CD4-positive, alpha-beta T cell treated with Interleukin-17A for 1 hour (primary cell): ENCODE measurements at places on chromosomes 3 and 15.

DNA sequence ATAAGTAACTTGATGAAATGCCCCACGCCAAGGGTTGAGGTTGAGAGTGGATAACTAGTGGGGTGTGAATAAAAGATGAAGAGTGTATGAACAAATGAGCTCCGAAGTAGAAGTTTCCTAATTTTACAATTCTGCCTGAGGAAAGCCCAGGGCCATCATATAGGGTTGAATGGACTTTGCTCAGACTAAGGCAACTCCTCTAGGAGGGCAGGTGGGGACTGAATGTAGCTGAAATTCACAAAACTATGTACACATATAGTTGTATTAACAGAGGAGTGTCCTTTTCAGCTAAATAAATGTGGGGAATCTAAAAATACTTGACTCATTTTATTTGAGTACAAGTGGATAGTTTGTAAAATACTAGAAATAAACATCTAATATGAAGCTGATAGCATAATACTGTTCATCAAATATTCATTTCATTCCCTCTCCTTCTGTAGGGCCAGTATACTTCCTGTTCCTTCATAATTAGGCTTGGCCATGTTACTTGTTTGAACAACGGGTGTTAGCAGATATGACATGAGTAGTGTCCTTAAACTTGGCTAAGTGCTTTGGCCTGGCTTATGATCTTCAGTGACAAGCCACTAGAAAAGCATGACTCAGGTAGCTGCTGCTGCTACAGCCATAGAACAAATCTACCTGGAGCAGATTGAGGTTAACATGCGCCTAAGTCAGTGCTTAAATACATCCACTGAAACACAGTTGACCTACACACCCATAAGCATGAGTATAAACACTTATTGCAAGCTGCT, 26.5 kb downstream of the PLSCR1 start:
- DNase-seq = no peak

DNA sequence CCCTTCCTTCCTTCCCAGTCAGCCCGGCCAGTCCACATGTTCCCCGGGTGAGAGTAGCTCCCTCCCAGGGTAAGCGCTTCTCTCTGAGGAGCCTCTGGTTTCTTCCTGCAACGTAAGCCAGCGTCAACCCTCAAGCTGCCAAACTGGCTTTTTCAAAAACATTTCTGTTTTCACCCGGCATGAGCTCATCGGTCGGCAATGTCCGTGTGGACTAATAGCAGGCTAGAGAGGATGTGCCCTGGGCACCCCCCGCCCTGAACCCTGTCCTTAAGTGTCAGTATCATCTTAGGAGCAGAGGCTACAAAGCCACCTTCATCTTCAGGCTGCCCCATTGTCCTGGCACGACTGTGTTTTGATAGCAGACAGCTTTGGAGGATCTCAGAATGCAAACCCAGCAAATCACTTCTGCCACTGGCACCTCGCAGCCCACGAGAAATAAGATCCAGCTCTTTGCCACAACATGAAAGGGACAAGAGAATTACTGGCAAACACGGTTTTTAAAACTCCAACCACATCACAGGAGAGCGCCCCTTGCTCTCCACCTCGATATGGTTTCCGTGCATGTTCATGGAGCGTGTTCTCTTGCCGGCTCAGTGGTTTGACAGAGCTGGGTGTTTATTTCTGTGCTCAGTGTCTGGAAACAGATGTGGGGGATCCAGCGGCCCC, 9.9 kb downstream of the ALDH1A3 start:
- no peak for DNase-seq

DNA sequence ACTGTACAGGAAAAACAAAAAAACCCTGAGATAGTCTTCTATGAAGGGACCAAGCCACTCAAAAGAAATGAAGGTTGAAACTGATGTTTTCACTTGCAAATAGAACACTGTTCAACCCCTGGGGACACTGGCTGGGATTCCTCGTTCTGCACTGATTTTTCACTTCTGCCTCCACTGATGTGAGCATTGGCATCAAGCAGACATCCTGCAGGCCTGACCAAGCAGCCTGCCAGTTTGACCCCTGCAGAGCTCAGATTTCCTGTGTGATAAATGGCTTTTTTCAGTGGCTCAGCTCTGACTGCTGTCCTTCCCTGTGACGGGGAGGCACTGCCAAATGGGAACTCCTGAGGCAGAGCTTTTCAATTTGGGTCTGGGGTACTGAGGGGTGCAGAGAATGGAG, 50.0 kb downstream of the RASGRP1 start:
- DNase-seq = no peak

DNA sequence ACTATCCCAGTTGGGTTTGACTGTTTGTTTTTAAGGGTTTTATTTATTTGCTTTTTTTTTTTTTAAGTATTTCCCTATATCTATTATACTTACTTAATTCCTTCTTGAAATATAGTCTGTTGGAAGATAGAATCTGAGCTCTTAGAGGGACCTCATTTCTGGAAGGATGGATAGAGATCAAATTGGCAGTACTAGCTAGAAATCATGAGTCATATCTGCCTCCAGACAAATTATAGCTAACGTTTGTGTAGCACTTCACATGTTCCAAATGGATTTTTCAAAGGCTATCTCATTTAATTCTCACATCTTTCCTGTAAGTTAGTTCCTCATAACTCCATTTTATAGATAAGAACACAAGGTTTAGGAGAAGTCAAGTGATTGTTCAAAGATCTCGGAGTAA, 384.7 kb downstream of the ZIC1 start:
- no peak for DNase-seq

GRCh38 chr3:163838769-163839168, 1239.5 kb downstream of the SI start:
- no peak for DNase-seq

GRCh38 chr15:59680346-59680745, 8.8 kb downstream of the BNIP2 start:
- no peak for DNase-seq

- DNase-seq = no peak
Measured at GRCh38 chr3:73827725-73828211, 203.0 kb upstream of the PDZRN3 start.

GRCh38 chr15:70505411-70505919, 257.9 kb downstream of the UACA start:
- DNase-seq = no peak

- DNase-seq = peak; percentile 13
Measured at GRCh38 chr15:58771621-58772250, 634 bp downstream of the MINDY2 start.

- DNase-seq = no peak
Measured at GRCh38 chr3:168645180-168645579, 549.5 kb upstream of the GOLIM4 start.

DNA sequence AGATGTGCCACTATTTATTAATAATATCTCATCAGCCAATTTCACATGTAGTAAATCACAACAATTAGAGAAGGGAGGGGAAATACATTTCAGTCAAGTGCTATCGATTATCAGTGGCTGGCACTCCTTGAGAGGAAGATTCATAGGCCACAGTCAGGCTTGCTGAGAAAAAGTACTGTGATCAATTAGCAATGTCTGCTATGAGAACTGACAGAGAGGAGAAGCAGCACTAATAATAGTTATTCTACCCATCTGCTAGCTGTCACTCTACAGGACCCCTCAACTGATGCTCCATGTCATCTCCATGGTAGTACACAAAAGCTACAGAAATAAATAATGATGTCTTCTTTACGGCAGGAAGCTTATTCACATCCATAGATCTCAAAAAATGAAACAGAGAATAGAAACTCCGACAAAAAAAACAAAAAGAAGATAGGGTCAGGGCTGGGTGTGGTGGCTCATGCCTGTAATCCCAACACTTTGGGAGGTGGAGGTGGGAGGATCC, 351.3 kb downstream of the FOXP1 start:
- DNase-seq = no peak

DNA sequence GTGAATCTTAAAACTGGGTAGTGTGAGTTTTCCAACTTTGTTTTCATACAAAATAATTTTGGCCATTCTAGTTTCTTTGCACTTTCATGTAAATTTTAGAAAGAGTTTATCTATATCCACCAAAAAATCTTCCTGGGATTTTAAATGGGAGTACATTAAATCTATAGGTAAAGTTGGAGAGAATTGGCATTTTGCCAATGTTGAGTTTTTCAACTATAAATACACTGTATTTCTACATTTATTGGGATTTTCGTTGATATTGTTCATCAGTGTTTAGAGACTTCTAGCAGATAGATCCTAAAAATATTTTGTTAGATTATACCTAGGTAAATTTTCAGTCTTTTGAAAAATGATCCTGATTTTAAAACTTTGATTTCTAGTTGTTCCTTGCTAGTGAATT, 83.1 kb upstream of the CCDC54 start:
- no peak for DNase-seq

- no peak for DNase-seq
Measured at GRCh38 chr3:58116985-58117384, 93.8 kb downstream of the DNASE1L3 start.

GRCh38 chr15:99132122-99132521, 27.2 kb downstream of the SYNM start:
- no peak for DNase-seq

GRCh38 chr3:31571325-31571724, 38.6 kb downstream of the STT3B start:
- DNase-seq = no peak

DNA sequence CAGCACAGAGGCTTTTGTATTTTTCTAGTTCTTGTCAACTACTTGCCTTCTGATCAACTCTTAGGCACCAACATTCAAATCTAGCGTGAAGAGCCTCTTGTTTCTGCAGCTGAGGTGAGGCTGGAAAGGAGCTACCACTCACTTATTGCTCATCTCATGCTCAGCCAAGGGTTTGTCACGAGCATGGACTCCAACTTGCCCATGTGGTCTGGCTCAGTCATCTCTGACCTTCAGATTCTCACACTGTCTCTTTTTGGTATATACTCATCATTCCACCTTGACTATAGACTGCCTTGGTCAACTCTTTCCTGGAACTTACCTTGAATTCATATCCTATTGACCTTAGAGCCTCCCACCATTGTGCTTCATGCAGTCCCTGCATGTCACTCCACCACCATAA, 5.2 kb upstream of the GJD2 start:
- no peak for DNase-seq

DNA sequence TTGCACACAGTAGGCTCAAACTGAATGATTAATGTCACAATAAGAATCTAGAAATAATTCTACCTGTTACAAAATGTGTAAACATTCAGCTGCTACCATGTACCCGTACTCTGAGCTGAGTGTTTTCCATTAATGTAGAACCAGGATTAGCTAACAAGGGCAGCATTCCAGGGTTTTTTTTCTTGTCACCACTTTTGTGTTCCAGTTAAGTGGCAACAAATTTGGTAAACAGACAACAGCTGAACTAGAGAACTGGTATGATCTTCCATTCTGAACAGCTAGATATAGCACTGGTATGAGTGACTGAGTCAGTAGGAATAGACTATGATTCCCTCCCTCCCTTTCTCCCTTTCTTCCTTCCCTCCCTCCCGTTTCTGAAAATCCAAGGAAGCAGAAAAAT, 229.4 kb downstream of the CD47 start:
- DNase-seq = no peak
